ENCODE measurements at places on chromosomes 12 and 14. TPM values are rescaled to one million over a fixed set of nuclear protein-coding genes. Genes with fewer than 3 reads are reported as not detected.
A peak's percentile ranks its signal among the peaks of the same experiment; 100 is the strongest.

GRCh38 chr12:116459916-116460663, 99.1 kb upstream of the MAP1LC3B2 start:
- DNase-seq: peak; percentile 33
- no peaks in the 10 kb centered on the region for H3K4me1 ChIP-seq
- no peaks in the 10 kb centered on the region for H3K36me3 ChIP-seq
- no peak overlapping the region for H3K4me3 ChIP-seq
- no peak overlapping the region for H3K27ac ChIP-seq

- peaks cover 4% of the 10 kb centered on the region for H3K4me1 ChIP-seq
- no peaks in the 10 kb centered on the region for H3K36me3 ChIP-seq
- no peak overlapping the region for H3K27ac ChIP-seq
- peak; percentile 81 for DNase-seq
Observed at GRCh38 chr12:49983892-49984291, 11.1 kb downstream of the AQP6 start.

DNA sequence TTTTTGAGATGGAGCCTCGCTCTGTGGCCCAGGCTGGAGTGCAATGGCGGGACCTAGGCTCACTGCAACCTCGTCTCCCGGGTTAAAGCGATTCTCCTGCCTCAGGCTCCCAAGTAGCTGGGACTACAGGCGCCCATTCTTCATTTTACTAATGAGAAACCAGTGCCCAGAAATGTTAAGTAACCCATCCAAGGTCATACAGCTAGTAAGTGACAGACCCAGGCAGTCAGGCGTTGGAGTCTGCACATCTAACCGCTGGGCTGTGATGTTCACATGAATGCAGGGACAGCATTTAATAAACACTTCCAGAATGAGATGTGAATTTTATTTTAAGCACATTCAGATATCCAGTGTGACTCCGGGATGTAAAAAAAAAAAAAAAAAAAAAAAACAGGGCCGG, 1.3 kb upstream of the TRIP11 start:
- H3K4me3 ChIP-seq: no peak overlapping the region
- no peaks in the 10 kb centered on the region for H3K36me3 ChIP-seq
- no peak for DNase-seq
- H3K27me3 ChIP-seq: no peaks in the 10 kb centered on the region

TSPAN8 gene
- total RNA-seq: 11.8 TPM

NINJ2 gene
- 14.0 TPM for total RNA-seq

DNA sequence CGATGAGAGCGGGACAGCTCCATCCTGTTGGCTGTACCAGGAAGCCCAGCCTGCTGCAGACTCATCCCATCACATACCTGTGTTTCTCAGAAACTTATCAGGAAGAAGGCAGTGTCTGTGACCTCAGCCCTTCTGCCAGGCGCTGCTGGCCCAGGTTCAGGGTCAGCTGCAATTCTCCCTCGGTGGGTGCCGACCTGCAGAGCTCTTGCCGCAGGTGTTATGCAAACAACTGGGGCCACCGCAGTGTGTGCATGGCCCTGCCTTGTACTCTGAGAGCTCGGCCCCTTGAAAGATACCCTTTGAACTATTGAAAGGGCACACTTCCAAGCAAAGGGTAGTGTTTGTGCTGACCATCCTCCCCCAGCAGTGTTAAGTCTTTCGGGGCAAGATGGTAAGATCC, 322.2 kb upstream of the DIO3 start:
- no peaks in the 10 kb centered on the region for H3K36me3 ChIP-seq
- H3K27me3 ChIP-seq: no peaks in the 10 kb centered on the region
- no peaks in the 10 kb centered on the region for H3K4me1 ChIP-seq
- no peak overlapping the region for H3K27ac ChIP-seq
- no peak overlapping the region for H3K4me3 ChIP-seq

- H3K36me3 ChIP-seq: no peaks in the 10 kb centered on the region
- no peak for DNase-seq
- H3K27ac ChIP-seq: no peak overlapping the region
- H3K27me3 ChIP-seq: no peaks in the 10 kb centered on the region
Observed at GRCh38 chr14:63011623-63012022, 33.6 kb downstream of the KCNH5 start.

NGDN gene
- 31.6 TPM for total RNA-seq

DAO gene
- not detected for total RNA-seq

DNA sequence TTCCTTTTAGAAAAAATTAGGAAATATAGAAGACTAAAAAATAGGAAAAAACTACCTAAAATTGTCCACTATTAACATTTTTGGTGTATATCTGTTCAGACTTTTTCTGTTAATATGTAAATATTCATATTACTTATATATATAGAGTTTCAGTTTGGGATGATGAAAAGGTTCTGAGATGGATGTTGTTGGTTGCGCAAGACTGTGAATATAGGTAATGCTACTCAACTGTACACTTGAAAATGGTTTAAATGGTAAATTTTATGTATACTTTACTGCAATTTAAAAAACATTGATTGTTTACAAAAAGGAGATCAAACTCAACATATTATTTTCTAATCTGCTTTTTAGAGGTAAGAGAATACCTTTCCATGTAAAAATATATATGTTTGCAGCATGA, 200.9 kb downstream of the RAD51B start:
- no peaks in the 10 kb centered on the region for H3K4me1 ChIP-seq
- H3K27me3 ChIP-seq: no peaks in the 10 kb centered on the region
- DNase-seq: no peak

DNA sequence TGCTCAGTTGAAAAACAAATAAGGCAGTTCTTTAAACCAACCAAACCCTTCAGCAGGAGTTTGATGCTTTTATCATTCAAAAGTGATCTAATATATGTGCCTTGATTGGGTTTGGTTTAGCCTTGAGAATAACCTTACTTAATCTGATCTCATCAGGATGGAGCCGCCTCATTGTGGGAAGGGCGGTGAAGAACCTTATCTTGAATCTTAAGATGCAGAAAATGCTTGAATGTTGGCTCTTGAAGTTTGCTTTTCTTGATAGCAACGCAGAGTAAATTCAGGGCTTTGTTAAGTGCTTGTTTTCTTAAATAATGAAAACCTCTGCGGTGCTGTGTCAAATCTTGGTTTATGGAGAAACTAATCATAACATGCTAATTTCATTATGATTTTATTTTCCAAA, 138.2 kb downstream of the MON2 start:
- no peak overlapping the region for H3K4me3 ChIP-seq
- peaks cover 1% of the 10 kb centered on the region for H3K36me3 ChIP-seq
- H3K4me1 ChIP-seq: peaks cover 13% of the 10 kb centered on the region
- no peaks in the 10 kb centered on the region for H3K27me3 ChIP-seq
- DNase-seq: no peak
- no peak overlapping the region for H3K27ac ChIP-seq

- no peak overlapping the region for H3K27ac ChIP-seq
- H3K36me3 ChIP-seq: no peaks in the 10 kb centered on the region
- peak; percentile 81 for DNase-seq
- H3K4me1 ChIP-seq: peaks cover 5% of the 10 kb centered on the region
Observed at GRCh38 chr12:4118017-4118510, 155.5 kb upstream of the CCND2 start.

Measured in lung (tissue), 17 donors.